ENCODE measurements at places on chromosomes 7 and 10.

GRCh38 chr7:96747418-96747940 lies 37.8 kb upstream of the SEM1 start:
- no peak for DNase-seq

- no peak for DNase-seq
These were observed 445.2 kb downstream of the DNAJB6 start for GRCh38 chr7:157782041-157782440.

GRCh38 chr7:112494656-112495055 lies 13.9 kb downstream of the LSMEM1 start:
- DNase-seq: no peak

DNA sequence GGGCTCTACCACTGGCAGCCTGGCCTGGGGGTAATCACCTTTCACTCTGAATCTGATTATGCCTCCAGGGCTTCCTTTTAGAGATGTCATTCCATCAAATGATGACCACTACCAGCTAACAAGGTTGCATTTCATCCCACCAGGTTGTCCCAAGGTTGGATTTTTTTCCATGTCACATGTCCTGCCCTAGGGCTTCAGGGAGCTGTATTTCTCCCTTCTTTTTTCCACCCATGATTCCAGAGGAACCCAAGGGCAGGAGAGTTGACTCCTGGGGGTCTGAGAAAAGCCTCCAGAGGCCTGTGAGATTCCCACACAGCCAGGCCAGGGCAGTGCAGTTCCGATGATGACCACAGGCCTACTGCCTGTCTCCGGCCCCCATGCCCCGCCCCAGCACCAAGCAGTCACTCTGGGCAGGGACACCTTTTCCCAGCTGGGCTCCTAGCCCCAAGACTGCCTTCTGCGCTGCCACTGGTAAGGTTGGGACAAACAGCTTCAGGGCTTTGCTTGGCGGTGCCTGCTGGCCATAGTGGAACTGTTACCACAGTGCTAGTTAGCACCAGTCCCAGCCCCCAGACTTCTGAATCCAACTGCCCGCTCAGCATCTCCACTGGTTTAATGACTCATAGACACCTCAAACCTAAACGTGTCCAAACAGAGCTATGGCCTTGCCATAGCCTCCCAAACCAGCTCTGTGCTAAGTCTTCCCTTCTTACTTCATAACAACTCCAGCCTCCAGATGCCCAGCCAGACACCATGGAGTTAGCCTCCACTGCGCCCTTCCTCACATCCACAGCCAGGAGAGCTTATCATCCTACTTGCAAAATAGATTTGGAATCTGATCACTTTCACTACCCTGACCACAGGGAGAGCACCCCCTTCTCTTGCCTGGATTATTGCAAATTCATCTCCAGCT lies 133.7 kb downstream of the ARHGAP22 start:
- DNase-seq: no peak

- peak; percentile 59 for DNase-seq
These were observed 804 bp downstream of the UNC5B start for GRCh38 chr10:71213127-71213621.

DNA sequence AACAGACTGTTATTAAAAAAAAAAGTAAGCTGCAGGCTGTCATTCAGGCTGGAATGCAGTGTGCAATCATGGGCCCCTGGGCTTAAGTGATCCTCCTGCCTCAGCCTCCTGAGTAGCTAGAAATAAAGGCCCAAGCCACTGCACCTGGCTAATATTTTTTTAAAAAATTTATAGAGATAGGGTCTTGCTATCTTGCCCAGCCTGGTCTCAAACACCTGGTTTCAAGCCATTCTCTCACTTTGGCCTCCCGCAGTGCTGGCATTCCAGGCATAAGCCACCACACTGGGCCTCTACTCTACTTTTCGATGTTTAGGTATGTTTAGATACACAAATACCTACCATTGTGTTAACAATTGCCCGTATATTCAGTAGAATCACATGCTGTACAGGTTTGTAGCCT lies 270.4 kb upstream of the PRKCQ start:
- no peak for DNase-seq

GRCh38 chr7:36630112-36630650 lies 94.1 kb downstream of the AOAH start:
- no peak for DNase-seq

GRCh38 chr10:116770281-116770680 lies 27.9 kb upstream of the HSPA12A start:
- no peak for DNase-seq

DNA sequence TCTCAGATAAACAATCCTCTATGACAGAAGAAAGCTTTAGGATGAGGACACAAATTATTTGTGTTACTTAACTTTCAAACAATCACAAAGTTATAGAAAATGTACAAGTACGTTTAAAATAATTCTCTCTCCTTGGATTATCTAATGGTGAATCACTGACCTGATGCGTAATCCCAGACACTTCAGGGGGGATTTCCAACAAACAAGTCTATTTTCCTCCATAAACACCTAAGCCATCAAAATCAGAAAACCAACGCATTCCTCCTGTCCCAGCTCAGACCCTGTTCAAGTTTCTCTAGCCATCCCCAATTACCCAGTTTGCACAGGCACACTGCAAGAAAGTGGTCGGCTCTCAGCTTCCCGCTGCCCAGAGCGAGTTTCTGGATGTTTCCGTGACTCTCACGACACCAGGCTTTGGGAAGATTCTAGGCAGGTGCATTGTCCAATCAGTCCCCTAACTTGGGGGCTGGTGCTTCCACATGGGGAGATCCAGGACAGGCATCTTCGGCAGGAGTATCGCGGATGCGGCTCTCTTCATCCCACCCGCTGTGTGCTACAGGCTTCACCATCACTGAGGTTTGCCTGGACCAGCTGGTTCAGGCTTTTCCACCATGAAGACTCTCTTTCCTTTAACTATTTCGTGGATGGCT lies 200.0 kb downstream of the ZMYND11 start:
- no peak for DNase-seq

- peak; percentile 30 for DNase-seq
These were observed 110.4 kb downstream of the PON1 start for GRCh38 chr7:95213809-95214492.

GRCh38 chr7:138926241-138926612 lies 55.0 kb downstream of the KIAA1549 start:
- no peak for DNase-seq

DNA sequence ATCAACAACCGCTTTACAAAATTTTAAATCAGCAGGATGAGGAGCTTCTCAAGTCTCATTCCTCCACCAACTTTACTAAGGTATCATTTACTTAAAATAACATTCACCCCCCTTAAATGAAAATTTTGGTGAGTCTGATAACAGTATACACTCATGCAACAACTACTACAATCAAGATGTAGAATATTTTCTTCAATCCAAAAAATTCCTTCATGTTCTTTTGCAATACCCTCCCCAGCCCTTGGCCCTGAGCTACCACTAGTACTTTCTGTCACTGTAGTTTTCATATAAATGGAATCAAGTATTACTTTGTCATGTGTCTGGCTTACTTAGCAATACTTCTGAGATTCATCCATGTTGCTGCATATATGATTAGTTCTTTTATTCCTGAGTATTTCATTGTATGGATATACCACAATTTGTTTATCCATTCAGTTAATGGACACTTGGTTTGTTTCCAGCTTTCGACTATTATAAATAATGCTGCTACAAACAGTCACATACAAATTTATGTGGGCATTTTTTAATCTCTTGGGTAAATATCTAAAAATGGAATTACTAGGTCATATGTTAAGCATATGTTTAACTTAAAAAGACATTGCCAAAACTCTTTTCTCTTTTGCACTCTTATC lies 43.0 kb downstream of the NT5C2 start:
- DNase-seq: no peak

- DNase-seq: no peak
These were observed 17.1 kb downstream of the LRRN3 start for GRCh38 chr7:111108000-111108399.

- no peak for DNase-seq
These were observed 148.9 kb downstream of the ARID5B start for GRCh38 chr10:62050346-62050892.

DNA sequence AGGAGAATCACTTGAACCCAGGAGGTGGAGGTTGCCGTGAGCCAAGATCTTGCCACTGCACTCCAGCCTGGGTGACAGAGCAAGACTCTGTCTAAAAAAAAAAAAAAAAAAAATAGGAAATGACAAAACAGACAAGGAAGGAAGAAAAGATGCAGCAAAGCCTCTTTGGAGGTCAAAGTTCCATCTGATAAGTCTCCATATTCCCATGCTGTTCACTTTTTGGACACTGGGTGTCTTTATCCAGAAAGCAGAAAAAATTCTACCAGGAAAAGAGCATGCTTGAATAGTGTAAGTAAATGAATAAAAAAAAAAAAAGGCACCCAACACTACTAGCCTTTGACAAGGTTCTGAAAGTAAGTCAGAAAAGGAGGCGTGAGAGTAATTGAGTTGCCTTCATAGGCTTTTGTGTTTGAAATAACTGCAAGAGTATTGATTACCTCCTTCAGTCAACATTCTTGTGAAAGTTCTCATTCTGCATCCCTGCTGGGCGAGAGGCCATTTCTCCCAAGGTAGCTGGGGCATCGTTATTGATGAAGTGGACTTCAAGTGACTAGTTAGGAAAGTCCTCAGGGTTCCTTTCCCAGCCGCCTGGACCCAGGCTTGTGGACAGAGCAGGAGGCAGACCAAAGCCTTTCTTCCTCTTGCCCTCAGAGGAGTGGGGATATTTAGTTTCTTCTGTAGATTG lies 133.3 kb upstream of the KIF5B start:
- DNase-seq: peak; percentile 35

- DNase-seq: no peak
These were observed 526 bp downstream of the GIMAP1 start for GRCh38 chr7:150716939-150717338.

DNA sequence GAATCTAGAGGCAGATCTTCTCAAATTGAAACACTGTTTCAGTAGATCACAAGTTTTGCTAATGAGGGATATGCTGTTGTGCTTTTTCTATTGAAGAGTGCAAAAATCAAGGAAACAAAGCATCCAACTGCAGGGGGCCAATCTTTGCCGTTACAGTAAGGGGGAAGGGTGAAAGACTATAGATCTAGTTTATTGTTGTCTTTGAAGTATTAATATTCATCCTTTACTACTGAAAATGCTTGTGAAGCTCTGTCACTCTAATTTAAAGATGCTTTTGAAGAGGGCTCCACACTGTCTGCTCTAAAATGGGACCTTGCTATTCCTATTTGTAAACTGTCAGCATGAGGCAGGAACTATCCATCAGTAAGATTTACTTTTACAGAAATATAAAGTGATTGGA lies 110.3 kb downstream of the MBL2 start:
- no peak for DNase-seq

GRCh38 chr10:28704464-28705161 lies 27.3 kb downstream of the BAMBI start:
- DNase-seq: no peak

DNA sequence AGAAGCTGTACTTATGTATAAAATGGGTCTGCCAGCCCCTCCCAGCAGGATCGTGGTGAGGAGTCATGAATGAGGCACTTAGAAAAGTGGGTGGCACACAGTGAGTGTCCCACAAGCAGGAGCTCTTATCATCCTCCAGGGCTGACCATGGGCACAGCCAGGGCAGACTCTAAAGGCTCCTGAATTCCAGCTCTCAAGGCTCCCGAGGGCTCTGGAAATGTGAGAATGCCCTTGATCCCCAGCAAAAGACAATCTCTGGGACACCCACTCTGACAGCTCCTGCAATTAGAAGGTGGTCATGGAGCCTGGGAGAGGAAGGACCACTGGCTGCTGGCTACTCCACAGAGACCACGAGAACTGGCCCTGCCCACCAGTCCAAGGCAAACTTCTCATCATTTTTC lies 1.6 kb downstream of the VSTM4 start:
- DNase-seq: peak; percentile 36

DNA sequence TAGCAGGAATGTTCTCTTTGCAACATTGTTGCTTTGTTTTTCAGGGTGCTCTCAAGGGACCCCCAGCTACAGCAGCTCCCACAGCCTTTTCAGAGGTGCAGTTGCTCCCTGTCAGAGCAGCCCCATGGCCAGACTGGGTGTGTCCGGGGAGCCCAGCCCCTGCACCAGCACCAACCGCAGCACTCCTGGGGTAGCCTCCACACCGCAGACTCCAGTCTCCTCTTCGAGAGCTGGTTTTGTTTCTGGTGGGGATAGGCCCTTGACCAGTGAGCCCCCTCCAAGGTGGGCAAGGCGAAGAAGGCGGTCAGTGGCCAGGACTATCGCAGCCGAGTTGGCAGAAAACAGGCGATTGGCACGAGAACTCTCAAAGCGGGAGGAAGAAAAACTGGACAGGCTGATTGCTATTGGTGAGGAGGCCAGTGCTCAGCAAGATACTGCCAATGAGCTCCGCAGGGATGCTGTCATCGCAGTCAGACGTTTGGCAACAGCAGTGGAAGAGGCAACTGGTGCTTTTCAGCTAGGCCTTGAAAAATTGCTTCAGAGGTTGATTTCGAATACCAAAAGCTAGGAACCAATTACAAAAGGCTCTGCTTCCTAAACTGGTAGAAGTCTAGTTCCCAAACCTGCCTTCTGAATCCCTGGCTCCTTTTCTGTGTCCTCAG lies 5.4 kb downstream of the HSPA14 start:
- no peak for DNase-seq

- DNase-seq: no peak
These were observed 7.0 kb upstream of the ACTR3C start for GRCh38 chr7:150330211-150330885.

DNA sequence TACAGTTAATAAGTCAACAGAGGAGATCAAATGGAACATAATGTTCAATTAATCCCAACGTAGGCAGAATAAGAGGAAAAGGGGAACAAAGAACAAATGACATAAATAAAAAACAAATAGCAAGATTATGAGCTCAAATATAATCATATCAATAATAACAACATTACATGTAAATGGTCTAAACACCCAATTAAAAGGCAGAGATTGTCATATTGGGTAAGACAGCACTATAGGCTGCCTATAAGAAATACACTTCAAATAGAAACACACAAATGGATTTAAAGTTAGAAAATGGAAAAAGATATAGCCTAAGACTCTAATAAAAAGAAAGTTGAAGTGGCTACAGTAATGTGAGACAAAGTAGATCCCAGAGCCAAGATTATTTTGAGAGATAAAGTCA lies 126.4 kb upstream of the PTER start:
- no peak for DNase-seq

- peak; percentile 63 for DNase-seq
These were observed 63.5 kb downstream of the ZNF365 start for GRCh38 chr10:62437696-62438095.

DNA sequence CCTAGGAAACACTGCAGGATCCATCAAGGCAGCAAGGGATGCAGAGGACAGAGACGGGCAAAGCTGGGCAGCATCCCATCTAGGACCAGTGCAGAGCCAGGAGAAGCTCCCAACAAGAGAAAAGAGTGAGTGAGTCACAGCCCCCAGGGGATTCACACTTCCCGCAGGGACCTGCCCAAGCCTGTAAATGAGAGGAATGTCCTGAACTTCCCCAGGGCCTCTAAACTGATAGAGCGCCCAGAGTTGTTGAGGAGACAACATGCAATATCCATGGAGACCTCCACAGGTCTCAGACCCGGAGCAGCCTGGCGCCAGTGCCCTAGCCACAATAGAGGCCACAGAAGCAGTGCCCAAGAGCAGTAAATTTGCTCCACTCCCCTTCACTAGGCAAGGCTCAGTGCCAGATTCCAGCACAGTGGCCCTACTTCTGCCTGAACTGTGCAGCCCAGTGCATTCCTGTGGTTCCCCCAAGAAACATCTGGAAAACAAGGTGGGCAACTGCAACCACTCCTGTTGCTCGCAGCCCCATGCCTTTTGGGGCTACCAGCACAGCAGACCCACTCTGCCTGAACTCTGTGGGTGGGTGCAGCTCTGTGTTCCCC lies 567.5 kb downstream of the POM121L12 start:
- DNase-seq: no peak

- DNase-seq: no peak
These were observed 142.7 kb downstream of the GRM3 start for GRCh38 chr7:86786376-86786775.

- no peak for DNase-seq
These were observed 298.3 kb downstream of the PTEN start for GRCh38 chr10:88161756-88162155.

Data from GM03348 (cell line).